ENCODE measurements at places on chromosomes 6 and 20. TPM values are rescaled to one million over a fixed set of nuclear protein-coding genes. Genes with fewer than 3 reads are reported as not detected.

Gene CYP39A1
- not detected for total RNA-seq

Gene GJA10
- total RNA-seq, result not detected

Gene NCOA6
- total RNA-seq, result 20.1 TPM

DNA sequence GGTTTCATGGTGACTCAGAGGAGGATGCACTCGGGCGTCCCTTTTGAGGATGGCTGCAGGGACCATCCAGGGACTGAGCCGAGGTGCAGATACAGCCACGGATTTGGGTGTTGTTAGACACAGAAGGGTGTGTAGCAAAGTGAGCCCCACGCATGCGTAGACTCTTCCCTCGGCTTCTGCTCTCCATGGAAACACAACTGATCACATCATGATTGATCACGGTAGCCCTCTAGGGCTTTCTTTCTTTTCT lies 606 bp upstream of the ULBP1 start:
- no peak for DNase-seq

DNA sequence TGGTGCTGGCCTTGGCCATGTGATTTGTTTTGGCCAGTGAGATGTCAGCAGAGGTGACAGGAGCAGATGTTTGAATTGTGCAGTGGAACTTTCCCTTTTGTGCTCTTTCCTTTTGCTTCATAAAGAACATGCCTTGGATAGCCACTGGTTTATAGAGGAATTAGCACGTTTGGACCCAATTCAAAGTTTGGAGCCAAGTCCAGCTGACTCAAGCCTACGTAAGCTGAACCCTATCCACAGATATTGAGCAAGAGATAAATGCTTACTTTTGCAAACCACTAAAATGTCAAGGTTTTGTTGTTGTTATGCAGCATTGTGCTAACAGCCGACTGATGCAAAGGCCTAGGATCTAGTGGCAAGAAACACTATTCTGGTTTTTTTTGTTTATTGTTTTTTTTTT lies 230.9 kb upstream of the CITED2 start:
- no peak for DNase-seq

DNA sequence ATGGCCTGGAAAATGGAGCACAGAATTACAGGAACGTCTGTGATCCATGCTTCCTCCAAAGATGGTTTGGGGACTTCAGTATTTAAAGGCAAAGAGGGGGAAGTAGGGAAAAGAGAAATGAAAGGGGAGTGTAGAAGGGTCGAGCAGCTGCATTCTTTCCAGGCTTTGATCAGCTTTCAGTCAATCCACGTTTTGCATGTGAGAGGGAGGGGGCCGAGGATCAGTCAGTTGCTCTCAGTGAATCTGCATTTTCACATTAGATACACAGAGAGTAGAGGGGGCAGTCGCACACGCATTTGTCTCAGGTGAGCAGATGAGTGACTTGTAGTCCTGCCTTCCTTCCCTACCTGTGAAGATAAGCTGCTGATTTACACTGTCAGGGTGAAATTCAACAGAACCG lies 78.8 kb downstream of the FOXF2 start:
- DNase-seq, result no peak

DNA sequence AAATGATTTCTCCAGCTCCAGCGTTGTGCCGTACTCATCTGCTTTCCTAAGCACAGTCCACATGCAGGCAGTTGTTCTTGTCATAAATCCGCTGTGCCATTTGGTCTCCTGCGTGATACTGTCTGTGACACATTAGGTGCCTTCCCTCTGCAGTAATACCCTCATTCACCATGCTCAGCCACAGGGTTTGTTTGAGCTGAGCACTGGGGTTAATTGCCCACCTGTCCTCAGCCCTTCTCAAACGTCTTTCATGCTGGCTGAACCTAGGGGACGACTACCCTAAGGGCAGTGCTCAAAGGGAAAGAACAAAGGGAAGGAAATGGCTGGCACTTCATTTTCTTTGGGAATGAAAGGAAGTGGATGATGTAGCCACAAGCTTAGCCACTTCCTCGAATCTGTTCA lies 64.2 kb upstream of the MYLIP start:
- no peak for DNase-seq

DNA sequence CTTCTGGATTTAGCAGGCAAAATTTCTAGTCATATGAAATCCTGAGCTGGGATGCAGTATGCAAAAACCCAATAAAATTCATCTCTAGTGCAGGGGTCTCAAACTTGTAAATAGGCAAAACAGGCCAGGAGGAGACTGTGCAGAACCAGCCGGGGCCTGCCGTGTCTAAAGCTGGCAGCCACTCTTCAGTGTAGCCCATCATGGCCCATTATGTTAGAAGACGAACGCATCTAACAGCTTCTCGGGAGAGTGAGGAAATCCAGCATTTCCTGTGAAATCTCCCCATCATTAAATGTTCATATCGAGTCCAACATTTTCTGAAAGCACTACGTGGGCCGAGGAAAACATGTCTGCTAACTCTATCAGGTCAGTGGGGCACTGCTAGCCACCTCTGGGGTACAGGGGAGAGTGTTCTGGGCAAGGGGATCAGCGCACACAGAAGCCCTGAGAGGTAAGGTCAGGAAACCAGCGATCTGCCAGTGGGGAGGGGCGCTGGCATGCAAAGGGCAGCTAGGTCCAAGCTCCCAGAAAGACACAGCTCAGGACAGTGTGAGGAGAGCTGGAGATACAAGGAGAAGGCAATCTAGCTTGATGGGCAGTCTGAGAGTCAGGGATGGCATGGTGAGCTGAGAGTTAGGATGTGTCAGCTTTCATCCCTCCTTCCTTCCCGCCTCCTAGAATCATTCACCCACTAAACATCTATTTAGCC lies 144.2 kb downstream of the PREX1 start:
- no peak for DNase-seq

DNA sequence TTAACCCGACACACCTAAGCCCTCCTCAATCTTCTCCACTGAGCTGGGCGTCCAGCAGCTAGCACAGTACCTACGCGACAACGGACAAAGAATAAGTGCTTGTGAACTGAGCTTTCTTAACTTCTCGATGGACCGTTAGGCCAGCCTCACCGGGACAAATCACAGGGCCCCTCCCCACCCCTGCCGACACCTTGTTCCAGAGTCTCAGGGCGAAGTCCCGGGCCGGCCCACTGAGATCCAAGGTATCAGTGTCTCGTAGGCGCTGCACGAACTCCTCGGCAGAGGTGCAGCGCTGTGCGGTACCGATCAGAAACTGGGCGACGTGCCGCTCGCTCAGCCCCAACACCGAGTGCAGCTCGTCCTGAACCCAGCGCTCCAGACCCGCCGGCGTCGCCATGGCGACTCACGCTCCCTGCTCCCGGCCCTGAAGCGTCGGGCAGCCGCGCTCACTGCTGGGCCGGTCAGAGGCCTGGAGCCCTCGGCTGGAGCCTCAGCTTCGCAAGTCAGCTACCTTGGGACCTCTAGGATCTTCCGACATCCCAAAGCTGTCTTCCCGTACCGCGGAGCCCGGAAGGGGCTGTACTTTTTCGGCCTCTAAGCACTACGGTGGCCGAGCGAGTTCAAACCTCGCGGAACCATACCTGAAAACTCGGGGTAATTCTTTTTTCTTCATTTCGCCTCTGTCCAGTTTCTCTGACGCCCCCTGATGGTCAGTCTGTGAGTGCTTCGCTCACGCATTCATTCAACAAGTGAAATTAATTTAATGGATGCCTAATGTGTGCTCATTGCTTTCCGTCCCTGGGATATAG lies at the start of gene DHX16:
TSS of gene DHX16 (minus strand) at position 562 of the 809 bp plus-strand sequence. CDS start at position 397, 165 bp downstream.
- peak; percentile 98 for DNase-seq

DNA sequence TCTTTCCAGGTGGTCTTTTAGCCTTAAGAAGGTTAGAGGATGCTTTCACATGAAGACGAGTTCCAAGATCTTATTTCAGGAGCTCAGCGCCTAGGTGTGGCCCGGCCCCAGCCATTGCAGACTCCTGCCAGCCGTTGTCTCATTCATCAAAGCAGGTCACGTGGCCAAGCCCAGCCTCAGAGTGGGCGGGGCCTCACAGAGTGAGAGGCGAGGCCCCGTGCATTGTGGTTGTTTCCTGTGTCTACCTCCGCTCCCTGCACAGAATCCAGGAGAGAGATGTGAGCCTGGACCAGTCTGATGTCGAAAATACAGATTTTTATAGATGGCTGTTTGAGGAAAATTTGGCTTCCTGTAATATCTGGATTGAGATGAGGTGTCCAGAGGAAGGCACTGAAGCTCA lies 49.2 kb upstream of the CST5 start:
- no peak for DNase-seq
